ENCODE measurements at places on chromosomes 11 and 22.

GRCh38 chr11:69484427-69485259 is 3.2 kb downstream of the LINC01488 start:
- peaks cover 15% of the 10 kb centered on the region for H3K4me1 ChIP-seq
- no peak overlapping the region for H3K27ac ChIP-seq
- DNase-seq, result no peak
- no peak overlapping the region for H3K4me3 ChIP-seq

DNA sequence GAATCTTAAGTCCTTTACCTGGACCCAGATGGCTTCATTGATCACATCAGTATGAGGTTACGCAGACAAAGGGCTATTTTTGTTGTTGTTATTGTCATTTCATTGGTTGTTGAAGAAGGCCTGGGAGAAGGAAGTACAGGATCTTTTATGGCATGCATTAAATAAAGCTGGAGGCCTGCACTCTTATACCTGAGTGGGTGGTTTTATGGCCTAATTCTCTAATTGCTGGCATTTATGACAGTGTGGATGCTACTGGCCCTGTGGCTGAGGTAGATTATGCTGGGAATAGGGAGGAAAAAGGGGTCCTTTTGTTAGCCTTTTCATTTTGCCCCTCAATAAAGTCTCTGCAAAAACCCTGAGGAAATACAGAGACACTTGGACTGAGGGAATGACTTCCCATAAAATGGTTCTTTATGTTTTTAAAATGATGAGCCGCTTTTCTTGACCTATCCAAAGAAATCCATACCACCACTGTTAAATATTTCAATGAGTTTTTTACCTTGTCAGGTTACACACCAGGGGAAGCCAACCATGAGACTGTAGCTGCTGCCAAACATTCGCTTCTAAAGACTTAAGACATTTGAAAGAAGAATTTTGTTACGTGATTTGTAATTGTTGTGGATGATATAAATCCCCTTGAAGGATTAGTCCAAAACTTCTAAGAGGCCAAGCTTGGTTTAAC is 6.8 kb downstream of the KMT2A start:
- DNase-seq, result no peak
- H3K27me3 ChIP-seq, result no peaks in the 10 kb centered on the region
- no peaks in the 10 kb centered on the region for H3K36me3 ChIP-seq
- H3K4me1 ChIP-seq, result peaks cover 63% of the 10 kb centered on the region
- no peak overlapping the region for H3K27ac ChIP-seq

- no peak for DNase-seq
- H3K36me3 ChIP-seq, result no peaks in the 10 kb centered on the region
- H3K4me3 ChIP-seq, result no peak overlapping the region
- H3K27me3 ChIP-seq, result no peaks in the 10 kb centered on the region
- no peak overlapping the region for H3K27ac ChIP-seq
Observed at GRCh38 chr11:46465683-46466082, 74.1 kb upstream of the CHRM4 start.

GRCh38 chr11:5631969-5632635 is 7.3 kb downstream of the TRIM34 start:
- no peak overlapping the region for H3K4me3 ChIP-seq
- no peak for DNase-seq
- no peaks in the 10 kb centered on the region for H3K36me3 ChIP-seq
- H3K27ac ChIP-seq, result no peak overlapping the region
- H3K27me3 ChIP-seq, result no peaks in the 10 kb centered on the region

DNA sequence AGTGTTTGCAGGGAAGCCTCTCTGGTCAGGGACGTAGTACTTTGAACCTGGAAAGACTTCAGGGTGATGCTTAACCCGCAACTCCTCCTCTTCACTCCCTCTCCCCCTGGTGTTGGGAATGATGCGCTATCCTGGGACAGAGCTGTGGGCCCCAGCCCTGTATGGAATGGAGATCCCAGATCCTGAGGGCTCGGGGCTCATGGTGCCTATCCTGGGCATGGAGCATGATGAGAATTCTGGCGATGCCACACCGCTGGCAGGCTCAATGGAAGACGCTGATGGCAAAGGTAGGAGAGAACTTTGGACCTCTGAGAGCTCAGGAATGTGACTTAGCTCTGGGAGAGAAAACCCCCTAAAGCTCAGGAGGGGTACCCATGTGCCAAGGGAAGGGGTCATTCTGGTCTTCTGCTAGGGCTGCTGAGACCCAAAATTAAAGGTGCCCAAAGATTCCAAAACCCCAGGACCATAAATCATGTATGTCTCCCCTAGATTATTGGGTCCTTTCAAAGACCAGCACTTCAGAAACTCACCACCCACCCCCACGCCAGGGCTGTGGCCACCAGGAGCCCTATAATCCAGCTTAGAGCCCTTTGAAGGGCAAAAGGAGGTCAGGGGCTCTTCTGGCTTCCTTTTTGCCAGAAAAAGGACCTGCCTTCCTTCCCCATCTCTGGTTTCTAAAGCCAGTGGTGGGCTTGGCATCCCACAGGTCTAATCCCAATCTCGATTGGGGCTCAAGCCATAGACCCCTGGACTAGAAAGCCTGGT is 52.5 kb downstream of the BTG4 start:
- no peak overlapping the region for H3K4me3 ChIP-seq
- no peaks in the 10 kb centered on the region for H3K36me3 ChIP-seq
- H3K4me1 ChIP-seq, result no peaks in the 10 kb centered on the region
- no peak for DNase-seq
- H3K27me3 ChIP-seq, result no peaks in the 10 kb centered on the region

GRCh38 chr22:27574002-27574366 is 227.6 kb downstream of the MN1 start:
- no peak overlapping the region for H3K27ac ChIP-seq
- H3K4me3 ChIP-seq, result no peak overlapping the region
- H3K36me3 ChIP-seq, result no peaks in the 10 kb centered on the region
- no peaks in the 10 kb centered on the region for H3K27me3 ChIP-seq

DNA sequence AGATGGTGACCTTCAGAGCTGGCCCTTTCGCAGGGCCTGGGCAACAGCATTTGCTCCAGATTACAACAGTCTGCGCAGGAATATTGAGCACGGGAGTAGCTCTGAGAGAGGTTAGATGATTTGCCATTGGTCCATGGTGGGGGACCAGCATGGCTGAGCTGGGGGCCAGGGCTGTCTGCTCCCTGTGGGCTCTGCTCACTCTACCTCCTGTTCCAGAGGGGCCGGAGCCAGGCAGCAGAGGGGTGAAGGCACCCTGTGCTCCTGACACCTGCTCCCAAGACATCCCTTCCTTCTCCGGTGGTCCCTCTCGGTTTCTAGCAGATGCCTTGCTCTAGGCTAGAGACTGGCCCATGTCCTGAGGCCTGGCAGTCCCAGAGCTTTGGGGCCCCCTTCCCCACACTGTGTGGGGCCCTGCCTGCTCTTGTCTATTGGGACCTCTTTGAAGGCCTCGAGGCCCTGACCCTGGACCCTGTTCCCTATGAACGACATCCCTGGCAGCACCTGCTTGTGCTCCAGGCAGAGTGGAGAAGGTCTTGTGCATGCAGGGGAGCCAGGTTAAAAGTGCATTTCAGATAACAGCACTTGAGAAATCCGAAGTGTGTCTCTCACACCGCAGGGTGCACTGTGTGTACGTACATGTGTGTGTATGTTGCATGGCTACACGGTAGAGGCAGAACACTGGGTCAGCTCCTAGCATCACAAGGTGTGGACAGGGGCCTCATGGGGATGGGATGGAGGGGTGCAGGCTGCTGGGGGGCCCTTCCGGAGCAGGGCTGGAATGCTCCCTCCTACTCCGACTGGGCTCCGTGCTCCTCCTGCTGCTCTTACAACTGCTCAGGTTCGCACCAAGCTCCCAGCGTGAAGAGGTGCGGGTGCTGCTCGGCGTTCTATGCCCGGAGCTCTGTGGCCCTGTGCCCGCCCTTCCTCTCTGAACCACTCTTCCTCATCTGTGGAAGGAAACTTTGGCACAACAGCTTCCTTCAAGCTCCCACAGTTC is 123.3 kb upstream of the B3GAT1 start:
- no peaks in the 10 kb centered on the region for H3K4me1 ChIP-seq
- no peak for DNase-seq
- no peak overlapping the region for H3K4me3 ChIP-seq
- no peaks in the 10 kb centered on the region for H3K27me3 ChIP-seq
- H3K27ac ChIP-seq, result no peak overlapping the region
- H3K36me3 ChIP-seq, result no peaks in the 10 kb centered on the region

GRCh38 chr11:94106716-94107115 is 21.9 kb upstream of the PANX1 start:
- no peak overlapping the region for H3K4me3 ChIP-seq
- H3K27ac ChIP-seq, result no peak overlapping the region
- no peaks in the 10 kb centered on the region for H3K4me1 ChIP-seq
- no peaks in the 10 kb centered on the region for H3K27me3 ChIP-seq
- no peaks in the 10 kb centered on the region for H3K36me3 ChIP-seq

DNA sequence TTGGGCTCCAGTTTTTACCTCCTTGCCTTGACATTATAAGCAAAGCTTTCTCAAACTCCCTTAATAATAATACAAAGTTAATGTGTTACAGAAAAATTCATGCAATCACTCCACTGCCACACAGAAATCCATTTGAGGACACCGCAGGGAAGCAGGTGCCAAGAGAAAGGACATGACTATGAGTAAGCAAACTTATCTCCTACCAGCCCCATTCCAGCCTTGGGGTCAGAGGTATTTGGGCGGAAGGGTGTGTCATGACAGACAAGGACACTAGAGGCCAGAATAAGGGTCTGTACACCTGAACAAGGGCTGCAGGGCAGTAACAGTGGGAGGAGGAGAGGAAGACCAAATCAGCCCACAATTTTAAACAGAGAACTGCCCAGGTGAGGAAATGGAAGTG is 5.9 kb downstream of the GNG3 start:
- H3K4me3 ChIP-seq, result no peak overlapping the region
- no peaks in the 10 kb centered on the region for H3K27me3 ChIP-seq
- H3K4me1 ChIP-seq, result peaks cover 70% of the 10 kb centered on the region
- peak; percentile 68 for DNase-seq

GRCh38 chr11:48036466-48036865 is 56.1 kb downstream of the PTPRJ start:
- no peak overlapping the region for H3K27ac ChIP-seq
- H3K36me3 ChIP-seq, result no peaks in the 10 kb centered on the region
- no peaks in the 10 kb centered on the region for H3K27me3 ChIP-seq
